ENCODE measurements at places on chromosomes 3 and 15. TPM values are rescaled to one million over a fixed set of nuclear protein-coding genes. Genes with fewer than 3 reads are reported as not detected.
A peak's percentile ranks its signal among the peaks of the same experiment; 100 is the strongest.

Gene CHRNA7
- 1.9 TPM for total RNA-seq

GRCh38 chr15:101320501-101321052, 25.5 kb upstream of the SNRPA1 start:
- DNase-seq: peak; percentile 54

DNA sequence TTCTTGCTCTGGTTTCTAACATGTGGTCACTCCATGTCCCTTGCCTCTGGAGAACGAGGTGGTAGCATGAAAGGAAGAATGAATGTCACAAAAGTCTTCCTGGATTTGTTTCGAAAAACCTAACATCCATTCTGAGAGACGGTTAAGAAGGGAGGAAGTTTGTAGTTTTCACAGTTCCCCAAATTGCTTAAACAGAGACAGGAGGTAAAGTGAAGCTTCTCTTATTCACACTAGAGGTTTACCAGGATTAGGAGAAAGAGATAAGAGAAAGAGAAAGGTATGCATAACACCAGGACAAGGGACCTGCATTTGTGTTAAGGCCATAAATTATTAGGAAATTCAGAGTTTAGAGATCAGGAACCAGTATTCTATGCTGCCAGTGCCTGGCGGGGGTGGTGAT, 228.1 kb downstream of the CPNE4 start:
- no peak for DNase-seq

Gene TGFBR2
- total RNA-seq: 196 TPM

DNA sequence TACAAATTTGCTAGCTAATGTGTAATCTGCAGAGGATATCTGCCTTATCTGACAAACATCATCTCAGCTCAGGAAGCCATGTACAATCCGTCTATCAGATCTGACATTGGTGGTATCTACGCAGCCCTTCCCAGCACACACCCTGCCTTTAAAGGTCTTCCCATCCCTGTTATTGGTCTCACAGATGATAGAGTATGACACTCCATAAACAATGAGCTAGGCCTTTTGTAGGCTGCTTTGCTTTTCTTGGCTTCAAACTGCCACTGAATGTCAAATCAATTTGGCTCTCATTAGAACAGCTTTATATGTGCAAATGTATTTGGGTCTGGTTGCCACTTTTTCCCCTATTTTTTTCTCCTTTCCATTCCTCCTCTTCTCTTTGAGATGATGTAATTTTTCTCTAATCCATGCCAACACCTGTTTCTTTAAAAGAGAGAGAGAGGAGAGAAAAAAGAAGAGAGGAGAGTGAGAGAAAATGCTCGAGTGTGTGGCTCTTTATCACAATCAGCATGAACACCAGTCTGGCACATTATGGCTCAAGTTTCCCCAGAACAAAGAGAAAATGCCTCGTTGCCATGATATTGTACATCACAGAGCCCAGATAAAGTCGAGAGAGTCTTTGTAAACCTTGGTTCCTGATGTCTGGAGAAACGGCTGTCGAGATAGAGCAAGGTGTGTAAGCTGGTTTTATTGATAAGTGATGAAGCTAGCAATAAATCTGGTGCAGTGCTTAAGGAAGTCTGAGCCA, 80.8 kb upstream of the DPH6 start:
- no peak for DNase-seq

DNA sequence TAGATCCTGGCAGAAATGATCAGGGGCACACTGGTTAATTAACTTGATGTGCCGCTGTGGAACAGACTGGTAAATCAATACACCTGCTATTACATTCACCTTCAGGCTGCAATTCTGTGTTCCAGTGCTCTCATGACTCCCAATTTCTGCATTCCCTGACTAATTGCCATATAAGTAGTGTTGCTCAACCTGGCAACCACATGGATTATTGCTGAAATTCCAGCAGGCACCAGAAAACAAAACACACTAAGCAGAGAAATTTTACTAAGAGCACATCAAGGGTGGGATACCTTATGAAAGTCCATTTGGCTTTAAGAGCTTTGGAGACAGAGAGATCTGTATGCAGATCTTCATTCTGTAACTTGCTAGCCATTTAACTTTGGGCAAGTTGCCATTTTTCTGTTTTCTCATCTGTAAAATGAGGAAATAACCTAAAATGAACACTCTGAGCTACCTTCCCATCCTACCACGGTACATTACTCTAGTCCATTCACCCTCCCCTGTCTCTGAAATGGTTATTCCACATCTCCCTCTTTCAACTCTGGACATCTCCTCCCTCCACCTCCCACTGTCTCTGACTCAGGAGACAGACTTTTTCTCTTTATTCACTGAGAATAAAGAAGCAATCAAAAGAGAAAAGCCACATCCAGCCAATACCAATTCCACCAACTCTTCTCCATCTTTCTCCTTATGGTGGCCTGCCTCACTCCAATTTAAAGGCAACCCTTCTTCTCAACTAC, 54.6 kb downstream of the STAC start:
- DNase-seq: no peak

- no peak for DNase-seq
These were observed 94.9 kb upstream of the SLC6A11 start for GRCh38 chr3:10721101-10721500.

Gene ABI3BP
- total RNA-seq: 49.7 TPM

All from right cardiac atrium (tissue), 5 donors.